ENCODE measurements at places on chromosomes 12 and 14. TPM values are rescaled to one million over a fixed set of nuclear protein-coding genes. Genes with fewer than 3 reads are reported as not detected.

CALCOCO1 gene
- 144 TPM for total RNA-seq

TMEM132C gene
- total RNA-seq: 1.9 TPM

TNS2 gene
- 31.6 TPM for total RNA-seq

MYH6 gene
- not detected for total RNA-seq

ABCD4 gene
- total RNA-seq: 56.3 TPM

CCDC92 gene
- total RNA-seq: 52.6 TPM

KIF5A gene
- total RNA-seq: 97.0 TPM

MYF6 gene
- total RNA-seq: not detected

PAN2 gene
- 54.8 TPM for total RNA-seq

MANSC1 gene
- total RNA-seq: 3.4 TPM

ALX1 gene
- total RNA-seq: not detected

GALNT6 gene
- not detected for total RNA-seq

SP7 gene
- total RNA-seq: 0.31 TPM

OASL gene
- total RNA-seq: not detected

CMTM5 gene
- total RNA-seq: 1.3 TPM

COPZ1 gene
- 54.8 TPM for total RNA-seq

OAS1 gene
- total RNA-seq: 2.5 TPM

TSPAN11 gene
- total RNA-seq: 13.8 TPM

PLCZ1 gene
- not detected for total RNA-seq

PSMB11 gene
- not detected for total RNA-seq

NRIP2 gene
- total RNA-seq: not detected

TGM1 gene
- 4.4 TPM for total RNA-seq

TAS2R9 gene
- 2.8 TPM for total RNA-seq

All from parietal lobe (tissue), 2 donors.